Posterior vena cava (tissue), 2 donors: ENCODE measurements at places on chromosomes 12 and 14.

DNA sequence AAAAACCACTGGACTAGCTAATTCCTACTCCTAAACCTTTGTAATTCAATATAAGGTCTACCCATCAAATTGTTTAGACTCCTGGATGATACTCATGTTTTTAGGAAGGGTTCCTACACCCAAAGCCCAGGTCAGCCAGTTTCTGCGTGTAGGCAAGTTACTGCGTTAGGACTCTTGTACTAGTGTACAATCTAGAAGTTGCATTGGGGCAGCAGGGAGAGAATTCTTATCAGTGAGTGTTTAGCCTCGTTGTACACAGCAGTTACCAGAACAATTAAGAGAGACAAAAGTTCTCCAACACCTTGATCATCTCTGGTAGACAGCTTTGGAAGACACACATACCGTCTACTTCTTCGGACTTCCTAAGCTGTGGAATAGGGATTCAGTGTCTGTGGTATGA is 29.2 kb downstream of the FBXL14 start:
- DNase-seq, result no peak

DNA sequence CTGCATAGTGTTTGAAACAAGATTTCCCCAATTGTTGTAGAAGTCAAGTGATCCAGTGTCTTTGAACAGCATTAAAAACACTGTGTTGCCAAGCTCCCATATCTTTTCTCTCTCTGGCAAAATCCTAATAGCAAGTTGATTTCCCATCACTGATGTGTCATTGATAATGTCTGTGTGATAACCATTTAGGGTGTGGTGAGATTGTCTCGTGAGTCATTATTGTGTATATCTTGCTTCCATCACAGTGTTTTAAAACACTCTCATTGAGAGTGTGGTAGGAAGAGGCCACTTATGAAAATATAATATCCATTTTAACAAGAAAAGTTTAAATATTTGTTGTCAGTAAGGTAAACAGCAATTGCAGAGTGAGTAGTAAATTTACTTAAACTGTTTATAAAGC is 74.7 kb downstream of the PRORP start:
- DNase-seq, result no peak

GRCh38 chr12:57983146-57983857 is 41.9 kb downstream of the ATP23 start:
- DNase-seq, result no peak

- no peak for DNase-seq
Observed at GRCh38 chr14:95361373-95362137, 41.8 kb upstream of the CLMN start.

DNA sequence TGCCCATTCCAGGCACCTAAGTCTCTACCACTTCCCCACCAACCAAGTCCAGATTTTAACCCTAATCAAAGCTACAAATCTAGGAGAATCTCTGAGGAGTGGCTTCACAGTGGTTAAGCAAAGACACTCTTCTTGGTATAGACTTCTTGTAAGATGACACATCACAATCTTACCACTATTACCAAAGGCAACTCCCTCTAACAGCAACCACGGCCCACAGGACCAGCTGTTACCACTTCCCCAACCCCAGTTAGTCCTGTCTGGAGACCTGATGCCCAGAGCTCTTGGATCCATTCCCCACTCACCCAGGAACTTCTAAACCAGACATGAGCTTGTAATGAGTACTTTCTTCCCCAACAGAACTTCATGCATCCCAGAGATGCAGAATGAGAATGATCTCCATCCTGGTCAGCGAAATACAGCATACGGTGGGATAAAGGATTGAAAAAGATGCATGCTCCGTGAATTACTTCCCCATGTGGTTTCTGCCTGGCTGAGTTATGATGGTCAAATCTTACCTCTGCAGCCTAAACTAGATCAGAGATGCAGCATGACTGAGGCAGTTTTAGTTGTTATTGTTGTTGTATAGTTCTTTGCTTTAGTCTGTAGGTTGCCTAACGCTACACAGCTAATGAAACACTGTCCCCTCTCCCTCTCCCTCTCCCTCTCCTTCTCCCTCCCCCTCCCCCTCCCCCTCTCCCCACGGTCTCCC is 87.7 kb upstream of the FOXN3 start:
- no peak for DNase-seq

DNA sequence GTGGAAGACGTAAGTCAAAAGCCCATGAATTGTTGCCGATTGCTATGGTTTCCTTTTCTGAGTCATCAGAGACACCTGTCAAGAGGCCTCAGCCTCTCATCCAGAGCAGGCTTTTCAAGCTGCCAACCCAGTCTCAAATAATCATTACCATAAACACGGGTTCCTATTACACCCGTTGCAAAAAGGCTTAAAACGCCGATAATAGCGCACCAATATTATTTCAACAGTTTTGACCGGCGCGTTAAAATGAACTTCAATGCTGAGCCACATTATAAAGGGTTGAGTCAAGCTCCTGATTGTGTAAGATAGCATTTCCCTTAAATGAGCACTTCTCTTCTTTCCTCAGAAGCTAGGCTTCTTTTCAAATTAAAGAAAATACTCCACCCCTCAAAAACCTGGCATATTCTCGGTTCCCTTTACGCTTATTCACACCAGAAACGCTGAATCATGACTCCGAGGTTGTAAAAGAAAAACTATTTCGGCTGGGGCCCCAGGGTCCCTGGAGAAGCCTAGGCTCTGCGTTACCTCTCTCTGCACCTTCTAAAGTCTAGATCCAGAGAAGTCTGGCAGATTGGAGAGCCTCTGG is 1.4 kb downstream of the TMTC1 start:
- no peak for DNase-seq

DNA sequence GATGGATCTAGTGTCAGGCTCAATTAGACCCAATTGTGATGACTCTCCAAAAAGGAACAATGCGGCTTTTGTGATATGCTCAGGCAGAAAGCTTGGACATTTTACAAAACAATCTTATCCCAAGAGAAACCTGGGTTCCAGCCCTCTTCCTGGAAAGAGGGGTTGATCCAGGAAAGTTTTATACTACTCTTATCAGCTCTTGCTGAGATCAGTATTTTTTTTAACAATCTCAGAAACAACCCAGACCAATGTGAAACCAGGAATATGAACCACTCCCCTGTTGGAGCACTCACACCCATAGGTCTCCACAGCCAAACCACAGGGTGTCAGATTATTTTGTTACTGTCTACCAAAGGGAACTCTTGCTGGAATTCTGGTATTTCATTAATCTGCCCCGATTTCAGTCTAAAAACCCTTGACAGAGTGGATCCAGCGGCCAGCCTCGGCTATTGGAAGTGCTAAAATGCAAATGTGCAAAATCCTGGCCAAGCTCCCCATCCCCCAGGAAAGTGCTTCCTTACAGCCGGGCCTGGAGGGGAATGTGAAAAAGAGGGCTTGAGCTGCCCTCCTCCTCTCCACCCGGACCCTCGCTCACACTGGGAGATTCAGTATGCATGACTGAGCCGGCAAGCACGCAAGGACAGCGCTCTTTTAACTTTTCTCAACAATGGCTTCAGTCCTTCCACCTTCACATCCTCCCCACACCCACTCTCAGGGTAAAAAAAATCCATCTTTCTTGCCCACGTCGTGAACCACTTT is 4.0 kb downstream of the FBXL14 start:
- no peak for DNase-seq

DNA sequence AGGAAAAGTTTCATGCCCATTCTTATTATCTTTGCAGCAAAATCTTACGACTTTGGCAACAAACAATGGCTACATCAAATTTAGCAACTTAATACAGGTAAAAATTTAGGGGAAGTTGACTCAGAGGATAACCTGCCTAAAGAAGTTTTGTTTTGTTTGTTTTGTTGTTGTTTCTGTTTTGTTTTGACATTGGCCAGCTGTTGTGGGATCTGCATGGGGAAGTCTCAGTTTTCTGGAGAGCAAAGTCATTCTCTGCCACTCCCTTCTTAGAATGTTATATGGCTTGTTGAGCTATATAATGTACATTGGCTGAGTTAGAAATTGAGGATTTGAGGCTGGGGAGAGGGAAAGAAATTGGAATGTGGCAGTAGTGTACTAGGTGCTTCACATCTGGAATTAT is 109.5 kb downstream of the NT5DC3 start:
- DNase-seq, result no peak

- DNase-seq, result no peak
Observed at GRCh38 chr12:12520273-12520672, 42.4 kb downstream of the DUSP16 start.

DNA sequence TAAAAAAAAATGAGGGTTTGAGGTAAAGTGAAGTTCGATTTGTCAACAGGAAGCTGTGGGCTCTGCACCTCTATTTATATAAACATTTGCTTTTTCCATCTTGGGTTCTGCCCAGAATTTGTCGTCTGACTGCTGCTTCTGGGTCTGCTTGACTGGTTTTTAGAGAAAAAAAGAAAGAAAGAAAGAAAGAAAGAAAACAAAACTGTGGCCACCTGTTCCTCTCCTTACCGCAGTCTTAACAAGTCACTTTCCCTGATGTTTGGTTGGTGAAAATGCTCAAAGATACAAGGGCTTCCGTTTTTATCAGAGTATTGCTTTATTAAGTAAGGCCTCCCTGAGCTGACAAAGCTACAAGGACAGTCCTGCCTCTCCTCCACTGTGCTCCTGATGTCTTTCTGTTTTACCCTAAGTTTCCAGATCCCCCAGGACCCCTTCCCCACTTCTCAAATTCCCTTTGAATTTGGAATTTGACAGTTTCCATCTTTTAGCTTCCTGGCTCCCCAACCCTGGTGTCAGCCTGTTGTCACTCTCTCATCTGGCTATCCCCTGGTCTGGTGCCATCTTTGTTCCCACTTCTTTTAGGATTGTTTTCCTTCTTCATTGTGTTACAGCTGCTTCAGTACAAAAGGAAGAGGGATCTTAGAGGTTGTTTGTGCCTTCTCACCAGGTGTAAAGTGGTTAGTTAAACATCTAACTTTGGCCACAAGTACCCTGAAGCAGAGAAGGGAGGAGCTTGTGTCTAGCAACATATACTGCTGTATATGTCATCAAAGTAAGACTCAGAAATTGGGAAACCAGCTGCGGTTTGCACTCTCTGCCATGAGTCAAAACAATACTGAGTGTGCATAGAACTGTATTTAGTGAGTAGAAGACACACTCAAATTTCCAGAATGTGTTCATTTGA is 18.0 kb downstream of the MFAP5 start:
- DNase-seq, result no peak

- DNase-seq, result no peak
Observed at GRCh38 chr14:49623941-49624839, 3.6 kb downstream of the MGAT2 start.

GRCh38 chr14:74979442-74980397 is 23.0 kb upstream of the EIF2B2 start:
- DNase-seq, result no peak

GRCh38 chr12:40614923-40615322 is 77.3 kb upstream of the CNTN1 start:
- DNase-seq, result no peak

- no peak for DNase-seq
Observed at GRCh38 chr12:53036802-53037201, 13.1 kb upstream of the TNS2 start.

- DNase-seq, result no peak
Observed at GRCh38 chr12:6980740-6981139, 10.0 kb downstream of the EMG1 start.

DNA sequence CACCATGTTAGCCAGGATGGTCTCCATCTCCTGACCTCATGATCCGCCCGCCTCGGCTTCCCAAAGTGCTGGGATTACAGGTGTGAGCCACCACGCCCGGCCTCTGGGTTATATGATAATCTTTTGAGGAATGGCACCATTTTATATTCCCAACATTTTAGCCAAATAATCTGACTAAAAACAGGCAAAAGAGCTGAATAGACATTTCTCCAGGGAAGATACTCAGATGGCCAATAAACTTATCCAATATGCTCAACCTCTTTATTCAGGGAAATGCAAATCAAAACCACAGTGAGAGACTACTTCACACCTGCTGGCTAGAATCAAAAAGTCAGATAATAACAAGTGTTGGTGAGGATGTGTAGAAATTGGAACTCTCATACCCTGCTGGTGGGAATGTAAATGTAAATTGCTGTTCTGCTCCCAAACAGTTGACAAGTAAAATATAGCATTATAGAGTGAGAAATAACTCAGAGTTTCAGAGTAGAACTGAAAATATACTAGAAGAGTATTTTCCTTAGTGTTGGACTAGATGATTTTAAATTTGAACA is 80.0 kb downstream of the RCOR1 start:
- DNase-seq, result no peak

GRCh38 chr12:26148291-26148690 is 23.5 kb upstream of the BHLHE41 start:
- DNase-seq, result no peak

DNA sequence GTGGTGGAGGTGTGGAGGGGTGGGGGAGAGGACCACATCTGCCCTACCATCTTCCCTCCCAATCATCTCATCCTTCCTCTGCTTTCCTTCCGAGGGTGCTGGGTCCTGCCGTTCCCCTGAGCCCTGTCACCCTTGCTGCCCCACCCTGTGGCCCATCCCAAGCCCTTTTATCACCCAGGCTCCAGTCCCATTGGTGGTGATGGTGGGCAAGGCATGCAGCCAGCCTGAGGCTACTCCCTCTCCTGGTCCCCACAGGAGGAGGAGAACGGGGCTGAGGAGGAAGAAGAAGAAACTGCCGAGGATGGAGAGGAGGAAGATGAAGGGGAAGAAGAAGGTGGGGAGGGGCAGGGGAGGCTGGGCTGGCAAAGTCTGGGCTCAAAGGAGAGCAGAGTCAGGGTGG is 2.7 kb upstream of the LAG3 start:
- DNase-seq, result no peak

GRCh38 chr14:91877376-91877915 is 10.1 kb upstream of the TC2N start:
- DNase-seq, result no peak
